CD4-positive, alpha-beta T cell treated with Interleukin-4 for 4 hours (primary cell): ENCODE measurements at places on chromosomes 4 and X.

DNA sequence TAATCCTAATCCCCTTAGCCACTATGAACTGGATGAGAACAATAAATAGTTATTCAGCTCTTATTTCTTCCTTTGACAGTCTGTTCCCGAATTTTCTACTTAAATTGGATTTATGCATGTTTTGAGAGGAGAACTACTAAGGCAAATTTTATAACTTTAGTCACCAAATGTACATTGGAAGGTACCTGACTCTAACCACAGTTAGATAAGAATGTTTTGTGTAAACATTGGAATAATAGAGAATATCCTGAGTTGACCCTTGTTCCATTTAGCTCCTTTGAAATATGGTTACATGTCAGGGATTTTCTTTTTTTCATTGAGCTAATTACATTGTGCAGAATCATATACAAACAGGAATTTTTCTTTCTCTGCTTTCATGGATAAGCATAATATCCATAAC is 202.6 kb downstream of the TLL1 start:
- DNase-seq, result no peak

DNA sequence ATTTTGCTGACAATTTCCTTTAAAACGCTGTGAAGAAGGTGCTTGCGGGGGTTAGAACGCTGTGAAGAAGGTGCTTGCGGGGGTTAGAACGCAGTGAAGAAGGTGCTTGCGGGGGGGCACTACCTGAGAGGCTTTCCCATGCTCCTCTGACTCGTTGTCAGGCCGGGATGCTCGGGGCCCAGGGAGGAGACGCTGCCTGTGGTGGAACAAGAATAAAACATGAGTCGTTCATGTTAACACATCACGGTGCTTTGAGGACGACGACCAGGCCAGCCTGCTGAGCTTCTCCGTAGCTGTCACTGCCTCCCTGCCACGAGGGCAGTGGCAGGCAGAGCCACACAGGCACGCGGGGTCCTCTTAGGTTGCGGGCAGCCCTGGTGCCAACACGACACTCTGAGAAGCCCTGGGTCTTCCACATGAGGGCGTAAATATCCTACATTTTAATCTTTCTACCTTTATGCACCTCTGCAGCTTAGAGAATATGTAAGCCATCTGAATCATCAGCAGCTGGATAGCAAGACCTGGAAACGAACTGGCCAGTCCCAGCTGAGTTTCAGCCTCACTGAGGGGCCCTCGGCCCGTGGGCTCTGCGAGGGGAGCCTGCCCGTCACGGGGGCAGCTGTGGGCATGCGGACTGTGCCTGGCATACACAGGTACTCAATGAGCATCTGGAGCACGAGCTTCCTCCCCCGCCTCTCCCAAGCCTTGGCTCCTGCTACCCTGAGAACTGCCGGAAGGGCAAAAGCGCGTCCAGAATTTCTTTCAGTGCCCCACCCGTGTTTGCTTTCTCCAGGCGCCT is 47.0 kb downstream of the FGFRL1 start:
- DNase-seq, result no peak

GRCh38 chrX:25020391-25020904 is 4.7 kb upstream of the ARX start:
- DNase-seq, result no peak

GRCh38 chr4:53313510-53313909 is 52.4 kb downstream of the SCFD2 start:
- DNase-seq, result no peak

DNA sequence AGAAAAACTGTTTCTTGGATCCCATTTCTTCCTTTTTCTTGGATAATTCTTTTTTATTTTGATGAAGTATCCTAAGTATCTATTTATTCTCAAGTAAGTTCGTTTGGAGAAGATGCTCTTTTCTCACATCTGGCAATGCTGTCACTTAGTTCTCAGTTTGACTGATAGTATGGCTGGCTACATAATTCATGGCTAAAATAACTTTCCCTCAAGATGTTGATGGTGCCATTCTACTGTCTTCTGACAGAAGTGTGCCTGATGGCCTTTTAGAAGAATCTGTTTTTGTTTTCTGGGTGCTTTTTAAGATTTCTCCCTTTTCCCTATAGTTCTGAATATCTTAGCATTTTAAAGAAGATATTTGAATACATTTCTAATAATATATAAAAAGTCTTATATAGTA is 41.6 kb downstream of the EVC2 start:
- DNase-seq, result no peak

GRCh38 chrX:28108186-28108945 is 127.1 kb upstream of the DCAF8L1 start:
- DNase-seq, result no peak

GRCh38 chrX:148610328-148610698 is 109.9 kb downstream of the AFF2 start:
- no peak for DNase-seq

DNA sequence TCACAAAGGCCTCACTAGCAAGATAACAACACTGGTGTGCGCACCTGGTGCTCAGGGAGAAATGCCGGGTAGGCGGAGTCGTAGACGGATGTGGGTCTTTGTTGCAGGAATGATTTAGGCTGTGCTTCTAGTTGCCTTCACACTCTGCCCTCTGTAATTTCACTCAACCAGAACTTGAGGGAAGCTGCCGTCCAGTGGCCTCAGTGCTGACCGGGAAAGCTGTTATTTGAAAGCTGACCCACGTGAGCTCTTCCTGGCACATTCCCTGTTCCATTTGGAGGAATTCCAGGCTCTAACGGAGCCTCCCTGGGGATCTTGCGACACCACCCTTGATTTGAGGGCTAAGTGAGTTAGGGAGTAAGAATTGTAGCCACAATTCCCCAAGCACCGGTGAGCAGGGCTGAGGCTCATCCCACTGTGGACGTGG is 15.9 kb downstream of the SH3TC1 start:
- DNase-seq, result no peak

DNA sequence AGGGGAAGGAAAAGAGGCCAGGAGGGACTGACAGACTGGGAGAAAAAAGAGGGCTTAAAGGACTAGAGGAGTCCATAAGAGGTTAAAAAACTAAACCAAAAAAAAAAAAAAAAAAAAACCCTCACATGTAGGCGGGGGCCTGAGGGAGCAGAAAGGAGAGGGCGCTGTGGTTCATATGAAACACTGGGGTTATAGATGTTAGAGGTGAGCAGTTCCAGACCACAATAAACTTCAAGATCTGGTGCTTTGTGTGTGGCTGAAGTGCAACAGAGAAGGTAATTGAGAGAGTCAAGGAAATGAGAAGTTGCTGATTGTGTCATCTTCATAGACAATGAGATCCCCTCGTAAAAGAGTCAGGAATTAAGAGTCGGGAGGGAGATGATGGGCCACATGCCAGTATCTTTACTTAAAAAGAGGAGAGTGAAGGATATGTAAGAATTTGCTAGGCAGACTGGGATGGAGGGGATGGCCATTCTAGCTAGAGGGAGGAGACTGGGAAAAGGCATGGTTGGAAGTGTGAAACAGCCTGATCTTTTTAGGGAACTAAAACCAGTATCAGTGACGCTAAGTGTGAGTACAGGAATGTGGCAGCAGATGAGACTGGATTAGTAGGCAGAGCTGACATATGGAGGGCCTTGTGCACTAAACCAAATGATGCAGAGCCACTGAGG is 18.4 kb upstream of the OGT start:
- DNase-seq, result peak; percentile 48

DNA sequence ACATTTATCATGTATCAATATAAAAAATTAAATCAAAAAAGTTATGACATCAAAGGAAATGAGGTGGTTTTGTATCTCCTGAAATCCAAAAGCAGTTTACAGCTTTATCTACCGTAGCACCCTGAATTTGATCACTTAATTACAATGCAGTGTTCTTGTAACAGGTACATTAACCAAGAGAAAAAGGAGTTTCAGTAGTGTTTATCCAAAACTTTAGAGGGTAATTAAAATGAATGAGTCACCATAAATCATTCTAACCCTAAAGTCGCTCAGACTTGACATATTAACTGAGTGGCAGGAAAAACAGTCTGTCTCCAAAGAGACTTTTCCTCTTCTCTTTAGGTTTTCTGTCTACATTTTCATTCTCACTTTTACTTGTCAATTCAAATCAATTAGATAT is 907.6 kb upstream of the EPHA5 start:
- no peak for DNase-seq

- no peak for DNase-seq
Observed at GRCh38 chr4:187286525-187286924, 562.9 kb upstream of the FAT1 start.

DNA sequence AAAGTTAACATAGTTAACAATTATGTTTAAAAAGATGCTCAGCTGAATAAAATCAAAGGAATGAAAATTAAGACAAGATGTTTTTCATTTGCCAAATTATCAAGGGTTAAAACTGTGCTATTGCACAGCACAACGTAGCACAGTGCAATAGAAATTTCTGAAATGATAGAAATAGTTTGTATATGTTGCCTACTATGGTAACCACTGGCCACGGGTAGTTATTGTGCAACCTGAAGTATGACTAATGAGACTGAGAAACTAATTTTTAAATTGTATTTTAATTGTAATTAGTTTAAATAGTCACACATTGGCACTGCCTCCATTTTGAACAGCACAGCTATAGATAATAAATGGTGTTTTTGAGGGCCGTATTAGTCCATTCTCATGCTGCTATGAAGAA is 343.1 kb upstream of the FAM241A start:
- DNase-seq, result no peak

DNA sequence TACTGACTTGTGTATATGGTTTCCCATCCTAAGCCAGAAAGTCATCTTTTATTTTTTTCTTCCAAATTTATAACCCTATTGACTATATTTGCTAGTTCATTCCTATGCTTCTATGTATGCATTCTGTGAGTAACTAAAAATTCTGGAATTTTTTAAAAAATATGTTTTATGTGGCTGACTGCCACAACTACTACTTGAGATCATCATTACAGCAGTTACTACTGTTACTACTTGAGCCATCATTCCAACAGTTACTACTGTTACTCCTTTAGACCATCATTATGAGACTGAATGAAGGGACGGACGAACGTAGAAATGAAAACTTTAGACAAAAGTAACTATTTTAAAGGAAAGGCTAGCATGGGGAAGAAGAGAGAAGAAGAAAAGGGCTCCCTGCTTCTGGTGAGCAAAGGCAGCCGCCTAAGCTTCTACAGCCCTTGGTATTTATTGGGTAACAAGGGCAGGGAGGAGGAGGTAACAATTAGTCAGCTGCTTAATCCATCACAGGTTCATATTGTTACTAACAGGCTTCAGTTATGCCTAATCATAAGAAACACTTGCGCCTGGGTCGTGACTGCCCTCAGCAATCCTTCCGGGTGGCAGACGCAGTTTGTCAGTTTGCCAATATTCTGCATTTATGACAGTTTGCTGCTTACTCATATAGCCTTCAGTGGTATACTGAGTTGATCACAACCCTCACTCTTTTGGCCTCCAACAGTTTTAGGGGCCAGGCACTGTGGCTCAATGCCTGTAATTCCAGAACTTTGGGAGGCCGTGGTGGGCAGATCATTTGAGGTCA is 80.4 kb downstream of the PDLIM5 start:
- DNase-seq, result no peak

- DNase-seq, result no peak
Observed at GRCh38 chr4:37138019-37138653, 106.4 kb upstream of the NWD2 start.

DNA sequence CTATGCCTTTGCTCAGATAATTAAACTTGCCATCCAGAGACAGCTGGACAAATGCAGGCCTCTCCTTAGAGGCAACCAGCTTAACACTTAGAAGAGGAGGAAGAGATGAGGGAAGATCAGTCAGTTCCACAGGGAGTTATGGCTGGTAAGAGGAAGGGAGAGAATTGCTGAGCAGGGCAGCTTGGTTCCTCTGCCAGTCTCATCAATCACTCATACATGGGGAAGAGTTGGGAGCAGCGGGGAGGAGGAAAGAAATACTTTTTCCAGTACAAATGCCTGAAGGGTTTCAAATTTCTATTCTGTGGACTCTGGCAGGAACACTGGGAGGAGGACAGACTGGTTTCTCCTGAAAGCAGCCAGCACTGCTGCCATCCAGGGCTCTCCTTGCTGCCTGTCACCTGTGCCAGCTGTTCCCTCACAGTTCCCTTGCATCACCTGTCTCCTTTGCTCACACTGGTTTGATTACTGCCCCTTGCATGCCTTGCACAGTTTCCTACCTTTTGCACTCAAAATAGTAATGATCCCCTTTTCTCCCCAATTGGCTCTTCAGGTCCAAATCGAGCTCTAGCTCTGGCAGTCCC is 59.5 kb downstream of the PGRMC2 start:
- no peak for DNase-seq

DNA sequence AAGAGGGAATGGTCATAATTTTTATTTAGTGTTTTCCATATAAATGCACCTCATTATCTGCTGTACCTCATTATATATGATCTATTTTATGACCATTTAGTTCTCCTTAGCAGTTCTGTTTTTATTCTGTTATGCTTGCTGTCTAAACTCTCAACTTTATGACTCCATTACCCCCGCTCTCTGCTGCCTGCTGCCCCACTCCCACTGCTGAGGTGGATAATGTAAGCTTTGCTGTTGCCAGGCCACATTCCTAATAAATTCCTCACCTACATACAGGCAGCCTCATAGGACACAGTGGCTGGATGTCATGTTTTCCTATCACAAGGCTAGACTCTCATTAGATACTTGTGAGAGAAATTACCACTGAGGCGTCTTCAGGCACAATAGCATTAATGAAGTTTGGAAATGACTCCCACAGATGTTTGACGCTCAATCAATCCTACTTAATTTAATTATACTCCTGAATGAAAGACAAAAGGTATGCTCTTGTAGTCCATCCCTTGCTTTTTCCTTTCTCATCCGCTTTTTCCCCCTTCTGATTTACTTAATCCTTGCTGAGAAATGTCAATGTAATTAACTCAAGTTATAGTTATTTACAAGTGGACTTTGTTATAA is 497.5 kb upstream of the IGFBP7 start:
- DNase-seq, result no peak

- DNase-seq, result peak; percentile 4
Observed at GRCh38 chrX:120251471-120252011, 929 bp downstream of the ZBTB33 start.

- peak; percentile 5 for DNase-seq
Observed at GRCh38 chr4:113435893-113436292, 325.6 kb downstream of the CAMK2D start.

GRCh38 chr4:52932591-52933470 is 70.7 kb downstream of the RASL11B start:
- no peak for DNase-seq

GRCh38 chrX:314049-314448 is 4.5 kb downstream of the GTPBP6 start:
- no peak for DNase-seq

- DNase-seq, result no peak
Observed at GRCh38 chr4:136743238-136743637, 789.1 kb downstream of the PCDH18 start.

- DNase-seq, result no peak
Observed at GRCh38 chr4:101157415-101158133, 189.8 kb downstream of the PPP3CA start.

DNA sequence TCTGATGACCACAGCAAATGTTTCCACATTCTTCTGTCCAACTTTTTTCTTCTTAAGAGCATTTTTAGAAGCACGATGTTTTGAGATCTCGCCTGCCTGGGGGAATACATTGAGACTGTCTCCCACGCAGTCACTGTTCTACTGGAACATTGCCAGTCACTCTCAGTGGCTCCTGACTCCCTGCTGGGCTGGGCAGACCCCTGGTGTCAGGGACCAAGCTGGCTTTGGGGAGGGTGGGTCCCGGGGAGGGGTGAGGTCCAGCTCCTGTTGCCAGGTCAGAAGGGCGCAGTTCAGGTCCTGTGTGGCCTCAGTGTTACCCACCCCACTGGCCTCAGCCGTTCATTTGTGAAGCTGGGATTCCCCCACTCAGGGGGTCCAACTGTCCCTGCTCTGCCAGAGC is 18.9 kb upstream of the ABLIM2 start:
- no peak for DNase-seq
